ENCODE measurements at places on chromosomes 5 and 9.

GRCh38 chr9:88259001-88259400, 120.7 kb upstream of the SPATA31C2 start:
- no peak for DNase-seq

GRCh38 chr9:131960311-131960710, 119.4 kb downstream of the MED27 start:
- DNase-seq = no peak

GRCh38 chr5:106957336-106957735, 713.4 kb downstream of the EFNA5 start:
- DNase-seq = no peak

GRCh38 chr9:35518981-35519679, 29.2 kb downstream of the RUSC2 start:
- no peak for DNase-seq

DNA sequence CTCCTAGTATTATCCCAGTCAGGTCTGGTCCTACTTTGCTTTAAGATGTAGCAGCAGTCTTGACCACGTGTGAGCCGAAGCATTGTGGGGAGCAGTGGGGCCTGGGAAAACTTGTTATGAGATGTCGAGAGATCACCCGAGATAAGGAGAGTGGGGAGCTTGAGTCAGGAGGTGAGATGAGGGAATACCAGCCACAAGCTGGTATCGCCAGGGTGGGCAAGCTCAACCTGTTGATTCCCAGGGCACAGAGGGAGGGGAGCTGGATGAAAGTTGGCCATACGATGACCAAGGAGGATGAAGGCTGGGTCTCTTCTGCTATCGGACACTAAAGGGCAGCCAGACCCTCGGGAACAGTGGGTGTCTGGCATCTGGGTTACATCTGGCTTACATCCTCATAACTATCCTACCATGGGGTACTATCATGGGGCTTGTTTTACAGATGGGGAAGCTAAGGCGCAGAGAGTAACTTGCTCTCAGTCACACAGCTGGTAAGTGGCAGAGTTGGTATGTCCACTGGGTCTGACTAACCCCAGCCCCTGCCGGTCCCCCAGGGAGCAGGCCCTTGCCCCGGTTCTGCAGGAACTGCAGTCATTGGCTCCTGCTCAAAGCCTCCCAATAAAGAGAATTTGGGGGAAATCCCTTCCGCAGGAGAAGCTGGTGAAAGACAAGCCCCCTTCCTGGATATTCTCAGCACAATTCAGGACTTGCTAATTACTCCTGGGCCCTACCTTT, 13.4 kb upstream of the TIFAB start:
- no peak for DNase-seq
